ENCODE measurements at places on chromosomes 11 and 22.
A peak's percentile ranks its signal among the peaks of the same experiment; 100 is the strongest.

DNA sequence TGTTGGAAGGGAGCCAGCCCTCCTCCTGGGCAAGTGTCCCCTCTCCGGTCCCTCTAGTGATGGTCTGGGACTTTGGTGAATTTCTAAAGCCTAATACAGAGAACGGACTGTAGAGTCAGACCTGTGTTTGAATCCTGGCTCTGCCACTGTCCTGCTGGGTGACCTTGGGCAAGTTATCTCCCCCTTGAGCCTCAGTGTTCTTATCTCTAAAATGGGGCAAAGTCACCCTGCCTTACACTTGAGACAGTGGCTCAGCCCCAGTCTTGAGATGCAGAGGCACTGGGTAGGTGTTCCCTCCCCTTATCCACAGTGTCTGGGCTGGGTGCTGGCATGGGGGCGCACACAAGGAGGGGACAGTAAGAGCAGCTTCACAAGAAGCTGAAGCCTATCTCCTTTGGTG is 20.9 kb downstream of the DGAT2 start:
- DNase-seq: no peak

DNA sequence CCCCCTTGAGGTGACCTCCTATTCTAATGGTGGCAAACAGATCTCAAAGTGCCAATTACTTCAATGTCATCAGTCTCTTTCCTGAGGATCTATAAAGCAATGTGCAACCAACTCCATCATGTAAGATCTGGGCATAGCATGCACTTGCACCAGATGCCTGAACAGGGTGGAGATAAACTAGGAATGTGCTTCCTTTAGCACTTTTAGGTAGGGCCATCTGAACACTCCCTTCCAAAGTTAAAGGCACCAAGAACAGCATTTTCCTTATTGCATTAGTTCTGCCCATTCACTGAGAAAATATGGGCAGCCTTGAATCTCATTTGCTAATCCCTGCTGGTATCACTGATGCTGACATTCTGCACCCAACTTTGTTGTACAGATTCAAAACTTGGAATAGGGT is 112.0 kb downstream of the SGSM3 start:
- no peak for DNase-seq

- no peak for DNase-seq
Measured at GRCh38 chr22:26993886-26994285, 336.5 kb downstream of the MIAT start.

GRCh38 chr11:19697721-19698121 is 14.9 kb upstream of the NAV2 start:
- DNase-seq: no peak

DNA sequence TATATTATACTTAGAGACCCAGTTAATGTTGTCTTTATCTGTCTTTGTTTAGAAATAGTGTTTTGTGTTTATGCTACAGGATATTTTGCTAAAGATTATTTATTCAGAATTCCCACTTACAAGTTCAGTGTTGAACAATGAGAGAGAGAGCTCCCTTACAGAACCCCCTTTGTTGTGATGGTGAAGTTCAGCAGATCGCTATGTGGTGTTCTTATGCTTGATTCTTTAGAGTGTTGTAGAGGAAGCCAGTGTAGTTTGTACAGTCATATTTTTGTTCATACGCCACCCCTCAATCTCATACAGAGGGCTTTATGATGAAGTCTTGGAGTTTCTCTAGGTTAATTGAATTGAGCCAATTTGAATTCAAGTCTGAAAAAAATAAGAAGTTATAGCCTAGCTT is 150.2 kb downstream of the TMEM135 start:
- no peak for DNase-seq

DNA sequence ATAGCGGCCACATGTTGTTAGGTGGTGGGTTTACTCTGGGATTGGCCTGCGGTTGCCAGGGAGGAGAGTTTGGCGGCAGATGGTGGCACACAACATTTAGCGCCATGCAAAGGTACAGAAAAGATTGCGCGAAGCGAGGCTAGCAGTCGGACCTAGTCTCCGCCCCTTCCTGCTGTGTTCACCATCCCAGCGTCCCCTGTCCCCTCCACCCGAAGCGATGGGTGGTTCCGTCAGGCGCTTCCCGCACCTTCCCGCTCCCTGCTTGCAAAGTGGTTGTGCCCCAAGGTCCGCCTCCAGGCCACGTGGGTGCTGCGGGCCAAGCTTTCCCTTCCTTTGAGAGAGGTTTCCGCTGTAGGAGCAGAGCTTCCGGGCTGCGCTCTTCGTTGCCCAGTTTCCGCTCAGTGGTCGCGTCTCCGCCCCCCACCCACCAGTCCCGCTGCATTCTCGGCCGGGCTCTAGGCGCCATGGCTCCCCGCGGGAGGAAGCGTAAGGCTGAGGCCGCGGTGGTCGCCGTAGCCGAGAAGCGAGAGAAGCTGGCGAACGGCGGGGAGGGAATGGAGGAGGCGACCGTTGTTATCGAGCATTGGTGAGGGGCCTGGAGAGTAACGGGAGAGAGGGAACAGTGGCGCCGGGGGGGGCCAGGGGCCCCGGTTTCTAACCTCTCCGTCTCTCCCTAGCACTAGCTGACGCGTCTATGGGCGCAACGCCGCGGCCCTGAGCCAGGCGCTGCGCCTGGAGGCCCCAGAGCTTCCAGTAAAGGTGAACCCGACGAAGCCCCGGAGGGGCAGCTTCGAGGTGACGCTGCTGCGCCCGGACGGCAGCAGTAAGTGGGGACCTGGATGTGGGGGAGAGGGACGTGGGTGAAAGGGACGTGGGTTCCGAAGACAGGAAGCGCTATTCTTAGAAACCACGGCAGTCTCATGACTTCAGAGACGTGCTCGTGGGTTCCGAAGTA is at the start of gene SELENOH:
Gene SELENOH, plus strand, starts transcription at position 360 of the 955 bp plus-strand sequence. Its CDS starts 105 bp downstream, at position 465.
- DNase-seq: peak; percentile 98

DNA sequence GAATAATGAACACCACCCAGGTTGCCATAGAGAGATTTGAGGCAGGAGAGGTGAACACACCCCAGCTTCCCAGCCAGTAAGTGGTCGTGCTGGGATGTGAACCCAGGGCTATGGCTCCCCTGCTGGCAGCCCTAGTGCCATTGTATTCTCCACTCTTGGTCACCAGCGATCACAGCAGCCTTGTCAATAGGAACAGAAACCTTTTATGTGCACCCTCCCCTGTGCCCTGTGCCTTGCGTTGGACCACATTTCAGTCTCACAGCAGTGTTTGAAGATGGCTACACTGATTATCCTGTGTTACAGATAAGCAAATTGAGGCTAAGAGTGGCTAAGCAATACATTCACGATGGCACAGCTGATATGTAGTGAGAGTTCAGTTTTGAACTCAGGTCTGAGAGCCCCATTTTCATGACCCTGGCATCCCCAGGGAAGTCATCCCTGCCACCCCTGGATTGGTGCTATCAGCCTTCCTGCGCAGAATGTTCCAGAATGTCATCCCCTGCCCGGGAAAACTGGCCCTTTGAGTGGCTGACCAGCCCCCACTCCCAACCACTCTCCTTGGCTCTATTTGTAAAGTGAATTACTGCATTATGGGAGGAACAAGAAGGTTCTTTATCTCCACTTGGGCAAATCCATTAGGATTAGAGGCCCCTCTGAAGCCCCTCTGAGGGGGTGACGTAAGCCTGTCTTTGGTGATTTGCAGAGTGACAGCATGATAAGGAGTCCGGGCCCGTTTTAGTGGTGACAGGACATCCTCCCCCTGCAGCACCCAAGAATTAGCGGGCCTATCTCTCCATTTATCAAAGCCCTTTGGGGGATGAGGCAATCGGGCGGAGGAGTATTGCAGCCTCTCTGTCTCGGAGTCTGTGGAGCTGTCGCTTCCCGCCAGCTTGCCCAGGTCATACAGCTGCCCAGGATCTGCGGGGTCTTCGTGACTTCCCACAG is 30.9 kb downstream of the SMIM38 start:
- DNase-seq: no peak

GRCh38 chr11:61765550-61766253 is 13.3 kb downstream of the MYRF start:
- DNase-seq: no peak

GRCh38 chr11:3041699-3042441 is 15.4 kb downstream of the CARS1 start:
- no peak for DNase-seq

GRCh38 chr11:103091801-103092524 is at the start of gene DCUN1D5:
Gene DCUN1D5 (minus strand): TSS chr11:103092160. CDS start chr11:103091872, 288 bp downstream.
- peak; percentile 84 for DNase-seq

DNA sequence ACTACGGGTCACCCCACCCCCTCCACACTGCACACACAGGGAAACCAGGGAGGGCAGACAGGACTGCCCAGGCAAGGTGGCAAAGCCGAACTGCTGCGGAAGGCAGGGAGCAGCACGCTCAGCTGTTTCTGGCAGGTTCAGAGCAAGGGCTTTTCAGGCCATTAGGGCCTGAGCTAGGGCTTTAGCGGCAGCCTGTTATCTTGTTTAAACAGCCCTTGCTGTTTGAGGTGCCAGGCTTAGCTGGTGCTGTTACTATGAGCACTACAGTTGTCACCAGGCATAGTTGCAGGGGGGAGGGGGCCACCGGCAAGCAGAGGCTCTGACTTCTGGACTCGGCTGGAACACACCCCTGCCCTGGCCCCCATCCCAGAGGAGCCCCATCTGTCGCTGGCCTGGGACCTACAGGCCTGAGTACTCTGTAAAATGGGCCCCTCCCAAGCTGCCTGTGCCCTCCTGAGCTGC is 34.9 kb downstream of the RSPH14 start:
- no peak for DNase-seq

- DNase-seq: no peak
Measured at GRCh38 chr22:36775586-36775963, 344 bp downstream of the IFT27 start.

- DNase-seq: no peak
Measured at GRCh38 chr11:64831411-64831891, 13.0 kb downstream of the CDC42BPG start.

DNA sequence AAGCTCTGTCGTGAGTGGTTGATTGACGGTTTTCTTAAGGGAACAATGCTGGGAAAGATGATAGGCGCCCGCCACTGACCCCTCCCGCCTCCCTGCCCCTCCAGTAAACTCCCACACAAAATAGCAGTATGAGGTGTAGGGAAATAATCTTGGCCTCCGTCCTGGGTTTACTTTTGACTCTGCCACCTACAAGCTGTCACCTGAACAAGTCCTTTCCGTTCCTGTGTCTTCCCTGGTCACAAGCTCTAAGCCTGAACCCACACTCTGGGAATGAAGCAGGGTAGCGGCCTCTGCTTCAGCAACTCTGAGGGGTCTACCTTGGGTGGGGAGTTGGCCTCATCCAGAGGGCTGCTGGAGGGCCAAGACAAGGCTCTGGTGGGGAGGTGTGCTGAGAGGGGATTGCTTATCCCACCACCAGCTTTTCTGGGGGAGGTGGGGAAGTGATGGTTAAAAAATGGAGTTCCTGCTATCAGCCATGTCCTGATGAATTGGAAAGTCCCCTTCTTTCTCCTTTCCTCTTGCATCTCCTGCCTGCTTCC is 87.8 kb downstream of the CEP164 start:
- DNase-seq: no peak

DNA sequence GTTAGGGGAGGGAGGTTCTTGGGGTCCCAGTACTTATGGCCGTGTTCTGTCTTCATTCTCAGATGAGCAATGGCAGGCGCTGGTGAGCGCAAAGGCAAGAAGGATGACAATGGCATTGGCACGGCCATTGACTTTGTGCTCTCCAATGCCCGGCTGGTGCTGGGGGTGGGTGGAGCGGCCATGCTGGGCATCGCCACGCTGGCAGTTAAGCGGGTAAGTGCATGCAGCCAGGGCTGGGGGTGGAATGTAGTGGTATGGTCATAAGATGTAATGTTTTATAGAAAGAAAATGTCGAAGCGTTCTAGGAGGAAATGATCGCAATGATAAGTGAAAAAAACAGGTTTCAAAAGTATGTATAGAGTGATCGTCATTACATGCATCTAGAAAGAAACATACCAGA is 9.1 kb upstream of the ATF4 start:
- no peak for DNase-seq

DNA sequence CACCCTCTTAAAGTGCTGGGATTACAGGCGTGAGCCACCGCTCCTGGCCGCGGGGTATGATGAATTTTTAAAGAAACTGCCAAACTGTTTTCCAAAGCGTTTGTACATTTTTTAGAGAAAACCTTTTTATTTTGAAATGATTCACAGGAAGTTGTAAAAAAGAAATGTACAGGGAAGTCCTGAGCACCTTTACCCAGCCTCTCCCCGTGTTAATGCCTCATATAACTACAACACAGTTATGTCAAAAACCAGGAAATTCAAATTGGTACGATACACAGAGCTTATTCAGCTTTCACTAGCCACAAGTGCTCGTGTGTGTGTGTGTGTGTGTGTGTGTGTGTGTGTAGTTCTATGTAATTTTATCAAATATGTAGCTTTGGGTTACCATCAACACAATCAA is 7.0 kb upstream of the FAM118A start:
- no peak for DNase-seq

DNA sequence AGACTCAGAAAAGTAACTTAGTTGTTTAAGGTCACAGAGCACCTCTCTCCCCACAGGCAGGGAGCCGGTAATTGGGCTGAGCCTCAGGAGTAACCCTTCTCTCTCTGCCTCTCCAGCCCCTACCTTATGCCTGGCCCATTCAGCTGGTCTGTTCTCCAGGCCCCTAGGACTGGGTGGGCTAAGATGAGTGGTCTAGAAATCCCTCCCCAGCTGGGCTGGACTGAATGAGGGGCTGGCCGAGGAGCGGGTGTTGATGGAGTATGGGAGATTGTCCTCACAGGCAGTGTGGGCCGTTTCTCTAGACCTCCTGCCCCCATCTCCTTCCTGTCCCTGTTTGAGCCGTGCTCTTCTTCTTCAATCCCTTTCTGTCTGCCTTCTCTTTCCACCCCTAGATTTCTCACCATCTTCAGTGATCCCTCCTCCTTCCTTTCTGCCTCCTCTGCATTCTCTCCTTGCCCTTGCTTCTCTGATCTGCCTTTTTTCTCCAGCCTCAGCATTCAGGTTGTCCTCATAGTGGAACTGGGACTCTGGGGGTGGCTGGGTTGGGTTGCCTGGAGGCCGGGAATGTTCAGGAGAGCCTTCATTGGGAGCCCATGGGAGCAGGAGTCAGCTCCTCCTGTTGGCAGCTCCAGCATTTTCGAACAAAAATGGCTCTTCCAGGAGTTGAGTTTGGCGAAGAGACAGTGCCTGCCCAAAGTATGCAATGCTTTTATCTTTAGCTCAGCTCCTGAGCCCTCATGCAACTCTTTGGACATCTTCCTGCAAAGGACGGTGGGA is 7.6 kb downstream of the ST3GAL4 start:
- no peak for DNase-seq

DNA sequence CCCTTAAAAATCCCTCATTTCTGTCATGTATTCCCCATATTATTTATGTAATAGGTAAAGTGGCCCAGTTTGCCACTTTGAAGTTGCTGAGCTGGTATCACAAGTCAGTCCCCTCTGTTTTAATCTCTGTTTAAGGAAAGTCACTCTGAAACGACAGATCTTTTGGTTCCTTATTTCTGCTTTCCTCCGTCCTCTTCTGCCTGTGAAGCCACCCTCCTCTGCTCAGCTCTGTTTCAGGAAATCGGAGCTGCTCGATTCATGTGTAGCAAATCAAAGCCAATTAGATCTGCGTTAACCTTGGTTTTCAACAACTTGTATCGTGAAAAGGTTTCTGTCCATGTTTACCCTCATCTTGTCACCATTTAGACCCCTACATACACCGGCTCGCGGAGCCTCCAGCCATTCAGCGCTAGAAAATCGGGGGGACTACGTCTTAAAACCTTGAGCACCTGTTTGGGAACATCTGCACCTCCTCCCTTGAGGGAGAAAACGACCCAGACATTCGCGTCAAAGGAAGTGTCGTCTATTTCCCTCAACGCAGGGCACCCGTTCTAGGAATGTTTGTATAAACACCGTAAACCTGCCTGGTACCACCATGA is 576 bp upstream of the SC5D start:
- DNase-seq: peak; percentile 42

GRCh38 chr11:119901657-119902577 is 172.9 kb upstream of the NECTIN1 start:
- no peak for DNase-seq

- peak; percentile 62 for DNase-seq
Measured at GRCh38 chr22:31753005-31753633, 700 bp upstream of the DEPDC5 start.

- DNase-seq: no peak
Measured at GRCh38 chr11:133635244-133635739, 103.0 kb upstream of the OPCML start.

Data from Kasumi-1 (cell line).